Left colon (tissue), 2 donors: ENCODE measurements at places on chromosomes 1 and 21. TPM values are rescaled to one million over a fixed set of nuclear protein-coding genes. Genes with fewer than 3 reads are reported as not detected.
A peak's percentile ranks its signal among the peaks of the same experiment; 100 is the strongest.

- peak; percentile 32 for DNase-seq
Observed at GRCh38 chr1:47424336-47424982, 8.4 kb downstream of the FOXE3 start.

The NHLH2 gene
- not detected for total RNA-seq

GRCh38 chr1:22143065-22144033 lies at the start of gene WNT4:
Gene WNT4, minus strand, starts transcription at chr1:22143097. Its CDS starts 175 bp downstream, at chr1:22142922.
- DNase-seq = no peak

- peak; percentile 77 for DNase-seq
Observed at GRCh38 chr1:116268211-116268610, 104.8 kb upstream of the ATP1A1 start.

DNA sequence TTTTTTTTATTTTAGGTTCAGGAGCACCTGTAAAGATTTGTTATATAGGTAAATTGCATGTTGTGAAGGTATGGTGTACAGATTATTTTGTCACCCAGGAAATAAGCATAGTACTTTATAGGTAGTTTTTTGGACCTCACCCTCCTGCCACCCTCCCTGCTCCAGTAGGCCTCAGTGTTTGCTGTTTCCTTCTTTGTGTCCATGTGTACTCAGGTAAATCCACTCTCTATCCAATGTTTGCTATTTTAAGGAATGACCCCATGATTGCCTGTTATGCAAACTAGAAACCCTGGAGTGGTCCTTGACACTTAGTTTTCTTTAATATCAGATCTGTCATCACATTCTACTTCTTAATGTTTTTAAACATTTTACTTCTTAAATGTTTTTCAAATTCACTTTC lies 33.9 kb downstream of the LHX9 start:
- DNase-seq = no peak

DNA sequence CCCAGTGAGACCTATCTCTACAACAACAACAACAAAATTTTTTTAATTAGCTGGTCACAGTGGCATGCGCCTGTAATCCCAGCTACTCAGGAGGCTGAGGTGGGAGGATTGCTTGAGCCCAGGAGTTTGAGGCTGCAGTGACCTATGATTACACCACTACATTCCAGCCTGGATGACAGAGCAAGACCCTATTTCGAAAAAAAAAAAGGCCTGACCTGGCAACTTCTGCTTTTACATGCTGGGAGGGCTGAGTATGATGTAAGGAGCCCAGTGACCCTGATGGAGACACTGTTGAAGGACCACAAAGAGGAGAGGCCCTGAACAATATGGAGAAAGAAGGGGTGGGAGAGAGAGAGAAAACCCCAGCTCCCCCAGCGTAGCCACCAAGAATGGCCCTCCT lies 9.2 kb upstream of the VPS26C start:
- no peak for DNase-seq

The FMOD gene
- total RNA-seq = 25.2 TPM

DNA sequence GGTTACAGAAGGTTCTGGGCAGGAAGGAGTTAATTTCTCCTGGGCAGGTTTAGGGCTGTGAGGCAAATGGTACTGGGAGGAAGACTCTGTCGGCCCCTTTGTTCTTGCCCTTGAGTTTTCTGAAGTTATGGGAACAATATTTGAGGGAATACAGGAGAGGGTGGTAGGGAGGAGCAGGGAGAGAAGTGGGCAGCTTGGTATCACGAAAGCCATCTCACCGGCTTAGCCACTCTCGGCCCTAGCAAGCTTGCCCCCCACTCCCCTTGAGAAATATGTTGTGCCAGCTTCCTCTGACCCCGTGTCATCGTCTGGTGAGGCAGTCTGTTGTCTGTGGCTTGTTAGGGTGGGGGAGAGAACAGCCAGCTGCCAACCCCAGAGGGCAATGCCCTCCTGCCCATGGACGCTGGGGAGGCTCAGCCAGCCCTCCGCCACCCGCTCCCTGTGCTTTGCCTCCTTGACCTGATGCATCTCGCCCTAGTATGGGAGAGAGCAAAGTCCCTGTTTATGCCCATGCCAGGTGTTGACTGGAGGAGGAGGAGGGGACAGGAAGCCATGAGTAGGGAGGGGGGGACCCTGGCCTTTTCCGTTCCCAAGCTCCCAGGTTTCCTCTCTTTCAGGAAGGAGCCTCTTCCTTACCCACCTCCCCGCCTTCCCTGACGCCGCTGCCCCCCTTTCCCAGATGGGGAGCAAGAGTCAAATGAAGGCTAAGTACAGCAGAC lies 1.2 kb downstream of the EFNA1 start:
- peak; percentile 81 for DNase-seq

The CR1 gene
- total RNA-seq = 0.76 TPM

- no peak for DNase-seq
Observed at GRCh38 chr1:113109908-113110554, 37.0 kb downstream of the LRIG2 start.
